NB4 (cell line): ENCODE measurements at places on chromosomes 7 and 10.

GRCh38 chr7:91164506-91164905, 99.7 kb upstream of the FZD1 start:
- DNase-seq, result no peak

DNA sequence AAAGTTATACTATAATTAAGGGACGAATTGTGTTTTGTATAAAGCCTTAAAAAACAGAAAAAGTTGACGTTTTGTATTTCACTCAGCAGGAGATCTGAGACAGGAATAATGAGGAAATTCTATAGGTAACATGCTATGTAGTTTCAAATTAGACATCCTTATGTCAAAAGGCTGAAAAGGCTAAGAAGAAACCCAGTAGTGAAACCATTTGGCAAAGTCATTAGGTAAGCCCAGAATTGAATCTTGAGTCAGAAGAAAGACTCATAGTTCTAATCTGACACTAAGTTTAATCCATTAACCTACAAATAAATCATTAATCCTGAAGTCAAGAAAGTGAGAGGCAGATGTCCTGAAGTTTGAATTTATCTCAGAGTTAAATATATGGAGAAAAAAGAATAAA, 79.3 kb downstream of the RNF133 start:
- no peak for DNase-seq

GRCh38 chr10:82206831-82207230, 331.8 kb downstream of the NRG3 start:
- DNase-seq, result no peak

DNA sequence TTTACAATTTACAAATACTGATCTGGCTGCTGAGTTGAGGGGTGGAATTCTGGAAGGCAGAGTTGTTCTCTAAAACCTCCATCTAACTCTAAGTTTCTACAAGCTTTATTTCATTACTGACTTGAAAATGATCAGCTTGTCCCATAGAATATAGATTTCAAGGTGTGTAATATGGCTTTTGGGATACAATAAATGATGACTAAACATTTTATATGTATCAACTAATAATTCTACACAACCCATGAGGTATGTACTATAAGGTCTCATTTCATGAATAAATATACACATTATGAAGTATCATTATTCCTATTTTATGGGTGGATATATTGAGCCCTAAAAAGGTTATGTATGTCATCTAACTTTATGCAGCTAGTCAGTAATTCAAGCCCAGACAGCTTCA, 1214.3 kb upstream of the SORCS1 start:
- no peak for DNase-seq

DNA sequence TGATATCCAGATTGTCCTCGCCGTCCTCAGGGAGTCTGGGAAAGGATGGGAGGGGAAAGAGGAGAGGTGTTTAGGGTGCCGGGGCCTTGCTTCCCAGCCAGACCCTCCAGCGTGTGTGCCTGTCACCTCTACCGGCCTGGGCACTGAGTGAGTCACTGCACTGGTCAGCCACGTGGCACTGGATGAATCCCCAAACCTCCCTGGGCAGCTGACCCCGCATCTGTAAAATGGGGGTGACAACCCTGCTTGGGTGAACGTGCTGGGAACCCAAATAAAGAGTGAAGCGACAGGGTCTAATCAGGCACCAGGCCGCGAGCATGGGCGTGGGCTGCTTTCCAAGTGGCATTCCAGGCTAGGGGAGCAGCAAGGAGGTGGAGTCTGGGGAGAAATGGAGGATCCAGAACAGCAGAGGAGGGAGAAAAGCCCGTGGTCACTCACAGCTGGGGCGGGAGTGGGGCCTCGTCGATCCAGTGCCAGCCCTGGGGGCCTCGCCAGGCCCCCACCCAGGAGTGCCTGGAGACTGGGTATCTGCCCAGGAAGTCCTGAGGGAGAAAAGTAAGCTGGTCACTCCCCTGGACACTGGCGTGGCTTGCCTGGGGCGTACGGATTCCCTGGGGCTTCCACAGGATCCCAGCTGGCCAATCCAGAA, 29.7 kb downstream of the KLRG2 start:
- no peak for DNase-seq

DNA sequence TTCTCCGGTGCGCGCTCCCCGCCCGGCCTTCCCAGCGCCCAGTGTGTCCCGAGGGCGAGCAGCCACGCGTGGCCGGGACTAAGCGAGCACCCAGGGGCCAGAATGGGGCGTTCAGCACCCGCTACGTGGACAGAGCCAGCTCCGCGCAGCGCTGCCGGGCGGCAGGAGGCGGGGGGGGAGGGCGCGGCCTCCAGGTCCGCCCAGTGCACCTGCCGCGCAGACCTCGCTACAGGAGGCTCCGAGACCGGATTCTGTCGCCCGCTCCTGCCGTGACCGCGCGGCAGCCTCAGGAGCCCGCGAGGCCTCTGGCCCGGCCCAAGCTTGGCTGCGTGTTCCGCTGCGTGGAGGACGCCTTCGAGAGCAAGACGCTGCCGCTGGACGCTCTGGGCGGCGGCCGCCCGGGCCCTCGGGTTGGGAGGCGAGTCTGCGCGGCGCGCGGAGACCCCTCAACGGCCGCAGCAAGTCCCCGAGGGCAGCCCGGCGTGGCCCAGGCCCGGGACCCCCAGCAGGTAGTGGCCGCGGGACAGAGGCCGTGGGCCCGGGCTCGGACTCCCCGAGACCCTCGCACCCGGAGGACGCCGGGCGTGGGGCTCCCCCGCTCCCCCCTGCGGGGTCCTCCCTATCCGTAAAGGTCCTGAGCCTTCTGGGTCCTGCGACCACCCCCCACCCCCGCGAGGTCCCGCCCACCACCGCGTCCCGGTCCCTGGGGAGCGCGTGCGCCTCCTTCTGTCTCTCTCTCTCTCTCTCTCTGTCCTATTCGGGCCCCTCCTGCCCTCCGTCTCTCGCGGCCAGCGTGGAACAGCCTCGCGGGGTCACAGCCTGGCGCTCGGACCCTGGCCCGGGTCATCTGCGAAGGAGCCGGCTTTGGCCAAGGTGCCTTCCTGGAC, 904 bp upstream of the DPYSL4 start:
- no peak for DNase-seq
